Activated T-helper 1 cell treated with anti-CD3 and anti-CD28 coated beads, Interleukin-12 subunit alpha, Interleukin-12 subunit beta, Interleukin-2, Interleukin-4 antibody, amounts not matched to agents 30 ng/mL and 10 ng/mL and 1 ng/mL, durations not matched to agents 14 hours and 24 hours and 36 hours (primary cell): ENCODE measurements at places on chromosomes 4 and X. TPM values are rescaled to one million over a fixed set of nuclear protein-coding genes. Genes with fewer than 3 reads are reported as not detected.

- H3K4me3 ChIP-seq: no peak overlapping the region
- H3K27me3 ChIP-seq: peaks cover 19% of the 10 kb centered on the region
- H3K4me1 ChIP-seq: no peaks in the 10 kb centered on the region
- H3K36me3 ChIP-seq: no peaks in the 10 kb centered on the region
Measured at GRCh38 chr4:94765174-94765573, 7.4 kb downstream of the BMPR1B start.

GRCh38 chr4:128574706-128575105 lies 234.8 kb upstream of the JADE1 start:
- no peak overlapping the region for H3K27ac ChIP-seq
- peaks cover 5% of the 10 kb centered on the region for H3K27me3 ChIP-seq
- no peaks in the 10 kb centered on the region for H3K4me1 ChIP-seq
- no peaks in the 10 kb centered on the region for H3K36me3 ChIP-seq
- DNase-seq: peak; percentile 33
- H3K4me3 ChIP-seq: no peak overlapping the region

DNA sequence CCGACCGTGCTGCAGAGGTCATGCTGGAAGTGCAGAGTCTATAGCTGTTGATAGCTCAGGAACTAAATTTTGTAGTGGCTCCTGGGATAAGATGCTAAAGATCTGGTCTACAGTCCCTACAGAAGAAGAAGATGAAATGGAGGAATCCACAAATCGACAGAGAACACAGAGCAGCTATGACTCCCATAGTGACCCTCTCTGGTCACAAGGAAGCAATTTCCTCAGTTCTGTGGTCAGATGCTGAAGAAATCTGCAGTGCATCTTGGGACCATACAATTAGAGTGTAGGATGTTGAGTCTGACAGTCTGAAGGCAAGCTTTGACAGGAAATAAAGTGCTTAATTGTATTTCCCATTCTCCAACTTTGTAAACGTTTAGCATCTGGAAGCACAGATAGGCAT lies 8.8 kb downstream of the MANBA start:
- no peak for DNase-seq
- H3K4me1 ChIP-seq: no peaks in the 10 kb centered on the region
- H3K27me3 ChIP-seq: no peaks in the 10 kb centered on the region
- no peak overlapping the region for H3K4me3 ChIP-seq
- H3K36me3 ChIP-seq: peaks cover 8% of the 10 kb centered on the region
- no peak overlapping the region for H3K27ac ChIP-seq

- H3K4me3 ChIP-seq: peak overlapping the region; percentile 11
- peak; percentile 11 for DNase-seq
- no peaks in the 10 kb centered on the region for H3K27me3 ChIP-seq
- peaks cover 51% of the 10 kb centered on the region for H3K4me1 ChIP-seq
Measured at GRCh38 chrX:41180194-41180908, 95.1 kb downstream of the USP9X start.

- H3K36me3 ChIP-seq: no peaks in the 10 kb centered on the region
- H3K27me3 ChIP-seq: no peaks in the 10 kb centered on the region
- no peaks in the 10 kb centered on the region for H3K4me1 ChIP-seq
- no peak for DNase-seq
Measured at GRCh38 chr4:85500110-85500867, 25.3 kb downstream of the ARHGAP24 start.

GRCh38 chrX:65300104-65300809 lies 234.3 kb downstream of the LAS1L start:
- H3K4me3 ChIP-seq: no peak overlapping the region
- no peaks in the 10 kb centered on the region for H3K4me1 ChIP-seq
- no peaks in the 10 kb centered on the region for H3K27me3 ChIP-seq

DNA sequence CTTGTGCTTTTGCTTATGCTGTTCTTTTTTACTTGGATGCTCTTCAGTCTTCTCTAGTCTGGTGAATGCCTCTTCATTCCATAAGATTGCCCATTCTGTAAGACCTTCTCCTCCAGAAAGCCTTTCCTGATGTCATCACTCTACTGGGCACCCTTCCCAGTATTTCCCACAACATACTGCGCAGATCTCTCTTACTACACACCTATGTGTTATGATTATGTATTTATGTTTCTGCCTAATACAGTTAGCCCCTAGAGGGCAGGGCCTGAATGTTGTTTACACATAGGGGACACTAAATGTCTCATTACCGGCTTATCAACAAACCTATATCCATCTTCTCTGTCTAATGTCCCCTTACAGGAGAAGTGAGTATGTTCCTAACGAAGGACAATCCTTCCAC lies 21.1 kb downstream of the AIFM1 start:
- no peak overlapping the region for H3K27ac ChIP-seq
- peaks cover 5% of the 10 kb centered on the region for H3K4me1 ChIP-seq
- no peaks in the 10 kb centered on the region for H3K27me3 ChIP-seq
- peaks cover 24% of the 10 kb centered on the region for H3K36me3 ChIP-seq
- no peak overlapping the region for H3K4me3 ChIP-seq
- DNase-seq: no peak

- DNase-seq: no peak
- H3K4me1 ChIP-seq: no peaks in the 10 kb centered on the region
- no peak overlapping the region for H3K27ac ChIP-seq
- H3K27me3 ChIP-seq: no peaks in the 10 kb centered on the region
- H3K4me3 ChIP-seq: no peak overlapping the region
- H3K36me3 ChIP-seq: no peaks in the 10 kb centered on the region
Measured at GRCh38 chrX:11319806-11320520, 26.8 kb downstream of the AMELX start.

TMEM47 gene
- not detected in 2 replicates for total RNA-seq

INTS12 gene
- 18.7 and 22.4 TPM in 2 replicates for total RNA-seq

REPS2 gene
- not detected in 2 replicates for total RNA-seq

YIPF7 gene
- total RNA-seq: not detected in 2 replicates

MSX1 gene
- not detected in 2 replicates for total RNA-seq
